Stromal cell of bone marrow (primary cell): ENCODE measurements at places on chromosomes 12 and 14.
A peak's percentile ranks its signal among the peaks of the same experiment; 100 is the strongest.

DNA sequence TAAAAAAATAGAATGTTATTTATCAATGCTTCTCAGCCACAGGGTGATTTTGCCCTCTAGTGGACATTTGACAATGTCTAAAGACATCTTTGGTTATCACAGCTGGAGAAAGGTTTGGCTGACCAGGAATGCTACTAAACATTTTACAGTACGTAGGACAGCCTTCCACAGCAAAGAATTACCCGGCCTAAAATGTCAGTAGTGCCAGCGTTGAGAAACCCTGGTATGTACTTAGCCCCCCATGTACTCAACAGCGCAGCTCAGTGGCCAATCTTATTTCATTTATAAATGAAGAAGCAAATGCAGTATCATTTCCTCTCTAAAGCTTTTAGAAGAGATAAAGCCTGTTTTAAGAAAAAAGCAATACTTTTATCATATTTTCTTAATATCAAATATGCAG is 5.8 kb downstream of the MARK3 start:
- DNase-seq = peak; percentile 53

DNA sequence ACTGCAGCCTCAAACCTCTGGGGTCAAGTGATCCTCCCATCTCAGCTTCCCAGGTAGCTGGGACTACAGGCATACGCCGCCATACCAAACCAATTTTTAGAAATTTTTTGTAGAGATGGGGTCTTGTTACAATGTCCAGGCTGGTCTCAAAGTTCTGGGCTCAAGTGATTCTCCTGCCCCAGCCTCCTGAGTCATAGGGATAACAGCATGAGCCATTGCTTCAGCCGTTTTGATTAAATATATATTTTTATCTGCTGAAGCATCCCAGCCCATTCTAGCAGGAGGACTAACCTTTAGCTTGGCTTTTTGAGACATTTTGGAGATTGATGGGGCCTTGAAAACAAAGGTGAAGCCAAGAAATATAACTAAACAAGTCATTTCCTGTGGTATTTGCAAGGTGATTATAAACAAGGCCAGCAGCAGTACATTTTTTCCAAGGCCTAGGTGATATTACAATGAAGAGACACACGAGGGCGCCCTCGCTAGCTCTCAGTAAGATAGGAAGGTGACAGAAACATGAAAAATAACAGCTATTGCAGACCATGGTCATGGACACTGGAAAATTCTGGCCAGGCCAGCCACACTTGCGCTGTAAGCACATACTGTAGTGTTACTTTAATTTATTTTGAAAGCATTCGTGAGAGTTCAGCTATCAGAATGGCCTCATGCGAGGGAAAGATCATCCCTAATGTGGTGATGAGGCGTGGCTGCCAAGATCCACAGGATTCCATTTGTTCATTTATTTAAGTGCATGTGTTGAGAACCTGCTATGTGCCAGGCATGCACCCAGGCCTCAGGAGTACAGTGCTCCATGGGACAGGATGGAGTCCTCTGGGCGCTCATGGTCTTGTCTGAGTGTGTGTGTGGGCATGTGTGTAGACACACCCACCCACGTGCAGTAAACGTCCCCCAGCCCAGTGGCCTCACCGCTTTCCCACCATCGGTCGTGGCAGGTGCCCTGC is 63.5 kb downstream of the DGLUCY start:
- peak; percentile 54 for DNase-seq

DNA sequence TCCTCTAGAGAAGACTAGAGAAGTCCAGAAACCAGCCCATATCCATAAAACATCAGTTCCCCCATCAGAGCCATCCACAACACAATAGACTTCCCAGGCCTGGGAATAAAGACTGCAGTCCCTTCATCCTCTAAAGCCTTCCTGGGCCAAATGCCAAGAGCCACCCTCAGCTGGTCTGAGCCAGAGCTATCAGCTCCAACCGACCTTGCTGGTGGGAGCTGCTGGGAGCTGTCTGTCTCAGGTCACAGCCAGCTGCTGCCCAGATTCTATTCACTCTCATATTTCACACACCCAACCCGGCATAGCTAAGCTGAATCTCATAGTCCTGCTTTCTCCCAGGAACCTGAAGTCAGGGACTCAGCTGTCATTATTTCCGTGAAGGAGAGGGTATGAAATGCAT is 10.9 kb upstream of the TFCP2 start:
- no peak for DNase-seq

GRCh38 chr12:9255837-9256236 is 47.6 kb upstream of the PZP start:
- DNase-seq = no peak
